ENCODE measurements at places on chromosomes 11 and 22.

GRCh38 chr11:87304412-87304811 is 266.7 kb downstream of the TMEM135 start:
- peak; percentile 79 for DNase-seq

DNA sequence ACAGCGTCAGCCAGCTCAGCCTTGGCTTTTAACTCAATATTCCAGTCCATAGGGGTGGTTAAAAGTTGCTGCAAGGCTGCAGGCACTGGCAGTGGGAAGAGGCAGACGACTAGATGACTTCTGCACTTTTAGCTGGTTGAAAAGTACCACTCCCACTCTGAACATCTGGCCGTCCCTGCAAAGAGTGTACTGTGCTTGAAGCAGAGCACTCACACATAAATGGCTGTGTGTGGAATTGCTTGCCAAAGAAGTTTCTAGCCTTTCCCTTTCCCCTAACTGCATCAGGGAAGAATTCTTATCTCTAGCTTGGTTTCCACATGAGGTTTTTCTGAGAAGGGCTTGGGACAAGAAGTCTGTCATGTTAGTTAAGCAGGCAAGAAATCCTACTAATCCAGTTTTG is 5.1 kb upstream of the PHLDB1 start:
- DNase-seq, result no peak

GRCh38 chr11:134878785-134879184 is 466.7 kb upstream of the B3GAT1 start:
- DNase-seq, result no peak

- no peak for DNase-seq
These were observed 48.6 kb downstream of the MRGPRX1 start for GRCh38 chr11:18890615-18891014.

- DNase-seq, result no peak
These were observed 17.5 kb downstream of the KCNJ5 start for GRCh38 chr11:128908391-128909246.

- no peak for DNase-seq
These were observed 40.3 kb downstream of the TPBGL start for GRCh38 chr11:75280770-75281468.

- no peak for DNase-seq
These were observed 24.5 kb downstream of the ASCC2 start for GRCh38 chr22:29813563-29813962.

DNA sequence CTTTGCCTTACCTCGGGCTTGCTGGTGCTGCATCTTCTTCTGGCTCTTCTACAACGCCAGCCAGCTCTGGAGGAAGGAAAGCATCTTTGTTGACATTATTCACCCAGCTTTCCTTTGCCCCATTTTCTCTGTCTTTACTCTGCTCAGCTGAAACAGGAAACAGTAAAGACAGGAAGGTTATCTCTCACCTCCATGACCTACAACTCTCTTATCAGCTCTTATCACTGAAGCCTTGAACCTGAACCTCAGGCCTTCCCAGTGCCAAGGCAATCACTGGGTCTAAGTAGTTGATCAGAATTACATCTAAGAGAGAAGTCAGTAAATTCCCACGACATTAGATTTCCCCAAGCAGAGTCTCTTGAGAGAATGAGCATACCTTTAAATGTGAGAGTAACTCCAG is 59.6 kb upstream of the CCDC89 start:
- no peak for DNase-seq

DNA sequence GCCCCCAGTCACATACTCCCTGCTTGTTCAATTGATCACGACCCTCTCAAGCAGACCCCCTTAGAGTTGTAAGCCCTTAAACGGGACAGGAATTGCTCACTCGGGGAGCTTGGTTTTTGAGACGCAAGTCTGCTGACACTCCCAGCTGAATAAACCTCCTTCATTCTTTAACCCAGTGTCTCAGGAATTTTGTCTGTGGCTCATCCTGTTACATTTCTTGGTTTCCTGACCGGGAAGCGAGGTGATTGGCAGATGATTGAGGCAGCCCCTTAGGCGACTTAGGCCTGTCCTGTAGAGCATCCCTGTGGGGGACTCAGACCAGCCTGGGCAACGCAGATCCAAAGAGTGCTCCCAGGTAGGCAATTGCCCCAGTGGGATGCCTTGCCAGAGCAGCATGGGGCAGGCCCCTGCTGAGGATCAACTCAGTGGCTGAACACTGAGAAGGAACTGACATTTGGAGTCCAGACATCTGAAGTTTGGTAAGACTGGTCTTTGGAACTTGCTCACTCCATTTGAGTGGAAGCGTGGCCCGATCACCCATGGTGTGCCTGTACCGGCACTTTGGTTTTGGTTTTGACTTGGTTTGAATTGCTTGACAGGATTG is 51.5 kb downstream of the NEU3 start:
- no peak for DNase-seq

GRCh38 chr22:45102896-45103420 is 60.8 kb upstream of the NUP50 start:
- no peak for DNase-seq

GRCh38 chr11:33394431-33395109 is 137.4 kb downstream of the HIPK3 start:
- no peak for DNase-seq

DNA sequence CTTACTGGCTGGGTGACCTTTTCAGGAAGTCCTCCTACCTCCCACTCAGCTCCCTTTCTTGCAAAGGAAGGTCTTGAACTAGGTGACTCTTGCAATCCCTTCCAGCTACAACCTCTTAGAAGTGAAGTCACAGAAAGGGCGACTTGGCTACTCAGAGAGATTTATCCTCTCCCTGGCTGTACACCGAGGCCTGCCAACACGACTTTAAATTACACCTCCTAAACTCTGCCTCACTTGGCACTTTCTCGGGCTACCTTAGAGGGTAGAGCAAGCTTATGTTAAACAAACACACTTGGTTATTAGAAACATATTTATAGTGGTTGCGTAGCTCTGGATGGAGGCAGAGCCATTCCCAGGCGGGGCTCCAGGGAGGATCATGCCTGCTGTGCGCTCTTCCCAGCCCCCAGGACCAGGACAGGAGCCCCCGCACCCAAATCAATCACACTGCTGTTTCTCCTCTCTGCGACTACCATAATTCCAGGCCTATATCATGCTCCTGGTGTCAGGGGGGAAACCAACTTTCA is 358.4 kb downstream of the BUD13 start:
- no peak for DNase-seq

DNA sequence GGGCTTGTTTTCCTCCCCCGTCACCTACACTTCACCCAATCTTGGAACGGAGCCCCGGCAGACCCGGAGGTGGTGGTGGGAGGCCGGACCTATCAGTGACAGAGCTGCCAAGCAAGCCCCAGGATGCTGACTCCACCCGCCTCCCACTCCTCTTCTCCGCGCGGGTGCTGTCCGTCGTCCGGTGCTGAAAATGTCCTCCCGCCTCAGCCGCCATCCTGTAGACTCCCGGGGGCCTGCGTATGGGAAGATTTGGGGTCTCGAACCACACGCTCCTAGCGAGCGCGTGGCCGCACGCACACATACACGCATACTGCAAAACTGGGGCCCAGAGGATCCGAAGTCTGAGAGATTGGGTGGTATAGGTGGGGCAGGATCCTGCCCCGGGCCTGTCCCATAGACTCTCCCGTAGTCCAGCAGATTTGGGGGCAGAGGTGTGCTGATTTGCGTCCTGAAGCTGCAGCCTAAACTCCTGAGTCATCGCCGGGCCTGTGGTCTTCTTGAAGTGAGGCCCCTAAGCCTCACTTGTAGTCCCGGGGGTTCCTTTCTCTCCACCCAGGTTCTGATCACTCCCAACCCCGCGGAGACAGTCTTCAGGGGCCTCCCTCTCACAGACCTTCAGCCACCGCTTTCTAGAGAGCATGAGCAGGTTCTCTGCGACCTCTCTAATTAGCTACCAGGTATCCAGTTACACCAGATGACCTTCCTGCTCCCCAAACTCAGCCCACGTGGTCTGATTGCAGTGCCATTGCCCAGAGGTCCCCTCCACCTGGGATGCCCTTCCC is 796 bp upstream of the YIF1A start:
- peak; percentile 60 for DNase-seq

- DNase-seq, result no peak
These were observed 54.1 kb upstream of the ZBED5 start for GRCh38 chr11:10911907-10912306.

- DNase-seq, result peak; percentile 98
These were observed at the start of gene PACSIN2 for GRCh38 chr22:43014869-43015676. Gene PACSIN2, minus strand, starts transcription at chr22:43015149. Its CDS starts 103,069 bp downstream, at chr22:42912080.

GRCh38 chr11:69291459-69292110 is 2.4 kb upstream of the MYEOV start:
- DNase-seq, result no peak

DNA sequence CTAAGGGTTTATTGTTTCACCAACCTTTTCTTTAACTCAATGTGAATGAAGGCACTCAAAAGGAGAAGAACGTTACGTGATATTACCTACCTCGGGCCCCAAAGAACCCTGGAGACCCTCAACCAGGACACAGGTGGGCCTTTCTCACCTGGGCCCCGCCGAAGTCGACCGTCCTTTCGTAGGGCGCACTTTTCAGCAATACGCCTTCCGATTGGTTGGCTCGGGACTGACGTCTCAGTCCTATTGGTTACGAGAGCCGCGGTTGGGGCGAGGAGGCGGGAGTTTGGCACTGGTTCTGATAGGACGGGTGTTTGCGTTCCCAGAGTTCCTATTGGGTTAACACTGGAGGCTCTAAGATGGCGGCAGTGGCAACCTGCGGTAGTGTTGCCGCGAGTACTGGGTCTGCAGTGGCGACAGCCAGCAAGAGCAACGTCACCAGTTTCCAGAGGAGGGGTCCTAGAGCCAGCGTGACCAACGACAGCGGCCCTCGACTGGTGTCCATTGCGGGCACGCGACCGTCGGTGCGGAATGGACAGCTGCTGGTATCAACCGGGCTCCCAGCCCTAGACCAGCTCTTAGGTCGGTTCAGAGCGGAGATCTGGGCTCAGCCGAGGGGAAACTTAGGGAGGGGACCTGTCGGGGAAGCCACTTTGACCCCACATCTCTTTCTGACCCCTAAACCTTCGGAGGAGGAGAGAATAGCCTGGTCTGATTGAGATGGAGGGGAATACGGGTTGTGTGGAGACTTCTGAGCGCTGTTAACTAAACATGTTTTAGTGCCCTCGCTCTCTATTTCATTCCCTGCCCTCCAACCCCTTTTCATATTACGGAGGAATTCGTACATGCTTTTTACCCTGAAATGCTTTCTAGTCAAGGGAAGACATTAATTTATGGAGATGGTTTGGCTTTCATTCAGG is at the start of the genes ELP4 and IMMP1L:
Gene ELP4 (plus strand): TSS at position 339 of the 917 bp plus-strand sequence. CDS start 18 bp downstream, at position 357.
Gene IMMP1L (minus strand): TSS at position 194 of the 917 bp plus-strand sequence. CDS start 46,346 bp downstream, outside the sequence.
- DNase-seq, result peak; percentile 92

DNA sequence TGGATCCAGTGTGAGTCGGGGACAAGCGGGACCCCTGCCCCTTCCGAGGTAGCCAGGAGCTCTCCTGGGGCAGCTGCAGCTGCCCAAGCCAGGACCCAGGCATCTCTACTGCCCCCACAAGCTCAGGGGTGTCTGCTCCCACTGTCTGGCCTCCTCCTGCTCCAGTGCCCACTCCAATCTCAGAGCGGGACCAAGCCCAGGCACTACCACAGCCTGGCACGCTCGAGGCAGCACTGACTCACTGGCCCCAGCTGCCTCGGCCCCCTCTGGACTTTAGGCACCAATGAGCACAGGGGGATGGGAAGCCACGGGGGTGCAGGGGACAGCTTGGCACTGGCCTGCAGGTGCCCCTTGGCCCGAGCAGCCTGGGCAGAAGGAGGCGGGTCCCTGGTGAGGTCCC is 8.2 kb downstream of the IL2RB start:
- DNase-seq, result no peak

DNA sequence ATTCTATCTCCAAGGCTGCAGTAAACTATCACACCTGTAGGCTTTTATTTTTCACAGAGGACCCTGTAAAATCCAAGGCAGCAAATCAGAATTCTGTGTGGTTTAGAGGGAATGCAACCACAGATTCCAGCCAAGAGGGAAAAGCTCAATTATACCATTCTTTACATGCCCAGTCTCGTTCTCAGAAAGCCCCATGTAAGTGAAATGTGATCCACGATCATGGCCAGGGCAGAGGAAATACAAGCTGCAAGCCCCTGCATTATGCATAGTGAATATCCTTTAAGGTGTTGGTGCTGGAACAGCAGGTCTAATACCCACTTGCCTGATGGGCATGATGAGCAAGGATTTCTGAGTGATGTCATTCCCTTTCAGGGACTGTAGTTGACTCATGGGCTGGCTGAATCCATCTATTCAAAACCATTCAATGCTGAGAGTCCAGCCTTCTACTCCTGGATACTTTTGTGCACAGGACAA is 198.7 kb upstream of the MTMR2 start:
- no peak for DNase-seq

DNA sequence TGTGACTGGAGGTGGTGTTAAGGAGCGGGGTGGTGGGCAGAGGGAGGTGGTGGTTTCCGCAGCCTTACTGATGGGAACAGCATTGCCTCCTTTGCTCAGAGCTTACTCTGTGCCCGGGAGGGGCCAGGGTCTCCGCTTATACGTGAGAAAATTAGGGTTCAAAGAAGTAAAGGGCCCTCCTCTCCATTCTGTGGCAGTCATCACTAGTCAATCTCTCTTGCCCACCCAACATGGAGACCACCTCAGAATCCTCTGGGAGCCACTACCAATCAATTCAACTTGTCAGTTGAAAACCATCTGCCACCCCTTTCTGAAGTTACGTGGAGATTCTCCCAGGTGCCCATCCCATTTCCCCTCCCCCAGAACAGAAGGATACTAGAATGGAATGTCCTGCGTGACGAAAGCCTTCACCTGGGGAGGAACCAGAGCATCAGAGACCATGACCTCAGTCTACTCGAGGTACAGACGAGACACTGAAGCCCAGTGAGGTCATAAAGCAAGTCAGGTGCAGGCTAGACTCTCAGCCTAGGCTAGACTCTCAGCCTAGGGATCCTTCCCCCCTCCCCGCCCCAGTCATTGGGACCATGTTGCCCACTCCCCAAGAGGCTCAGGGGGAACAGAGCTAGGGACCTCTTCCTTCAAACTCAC is 2.0 kb downstream of the SELENOM start:
- no peak for DNase-seq

- DNase-seq, result no peak
These were observed 10.5 kb upstream of the PANX3 start for GRCh38 chr11:124600621-124601320.

GRCh38 chr11:106461148-106461691 is 383.8 kb downstream of the AASDHPPT start:
- no peak for DNase-seq

- DNase-seq, result no peak
These were observed 16.7 kb downstream of the ATG2A start for GRCh38 chr11:64900263-64900678.

DNA sequence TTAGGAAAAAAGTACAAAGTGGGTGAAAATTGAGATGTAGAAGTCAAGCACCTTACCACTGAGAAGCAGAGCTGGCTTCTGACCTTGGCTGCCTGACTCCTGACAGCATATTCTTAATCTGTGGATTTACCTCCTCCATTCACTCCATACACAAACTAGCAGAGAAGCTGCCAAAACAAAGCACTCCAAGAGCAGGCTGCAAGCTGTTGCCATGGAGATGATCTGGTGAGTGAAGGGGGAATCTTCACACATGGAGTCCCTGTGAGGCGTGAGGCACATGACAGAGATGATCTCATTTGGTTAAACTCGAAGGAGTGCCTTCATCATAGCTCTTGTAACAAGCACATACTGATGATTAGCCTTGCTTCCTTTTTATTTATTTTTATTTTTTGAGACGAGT is 16.1 kb downstream of the COMMD9 start:
- no peak for DNase-seq

All from renal cortex interstitium (tissue), 15 donors.